ENCODE measurements at places on chromosomes 7 and 10.

DNA sequence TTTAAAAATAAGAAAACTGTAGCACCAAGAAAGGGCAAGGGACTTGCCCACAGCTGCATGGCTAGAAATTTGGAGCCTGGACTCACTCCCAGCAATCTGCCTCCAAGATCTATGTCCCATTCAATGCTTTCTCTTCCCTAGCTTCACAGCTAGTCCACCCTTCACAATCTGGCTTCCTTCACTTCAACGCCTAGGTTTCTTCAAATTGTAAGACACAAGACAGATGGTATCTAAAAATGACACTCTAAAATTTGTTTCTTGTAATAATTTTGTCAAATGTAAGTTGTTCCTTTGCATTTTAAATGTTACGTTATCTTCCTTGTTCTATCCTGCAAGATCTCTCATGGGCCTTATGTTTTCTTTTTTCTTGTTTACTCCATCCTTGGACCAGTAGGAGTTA, 48.6 kb downstream of the CTTNBP2 start:
- no peak for DNase-seq

GRCh38 chr7:16627236-16627635, 18.3 kb downstream of the ANKMY2 start:
- DNase-seq, result peak; percentile 49

- DNase-seq, result no peak
Observed at GRCh38 chr7:100971111-100972001, 2.0 kb downstream of the MUC12 start.

GRCh38 chr7:27804139-27804538, 64.2 kb downstream of the TAX1BP1 start:
- peak; percentile 40 for DNase-seq

DNA sequence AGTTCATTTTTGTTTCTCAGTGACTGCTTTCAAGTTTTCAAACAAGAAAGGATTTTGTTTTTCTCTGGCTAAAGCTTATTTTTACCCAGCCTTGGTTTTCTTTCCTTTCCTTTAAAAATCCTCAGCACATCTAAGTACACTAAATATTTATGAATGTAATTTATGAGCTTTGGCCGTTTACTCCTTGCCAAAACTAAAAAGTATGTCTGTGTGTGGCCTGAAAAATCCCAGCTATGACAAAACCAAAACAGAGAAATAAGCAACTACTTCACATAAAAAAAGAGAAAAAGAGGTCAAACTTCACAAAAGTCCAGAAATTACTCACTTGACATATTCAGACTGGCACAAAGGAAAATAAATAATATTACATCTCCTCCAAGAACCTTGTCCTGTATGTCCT, 365.1 kb upstream of the NFE2L3 start:
- DNase-seq, result no peak

- DNase-seq, result no peak
Observed at GRCh38 chr7:6650521-6651011, 13.4 kb downstream of the ZNF316 start.

DNA sequence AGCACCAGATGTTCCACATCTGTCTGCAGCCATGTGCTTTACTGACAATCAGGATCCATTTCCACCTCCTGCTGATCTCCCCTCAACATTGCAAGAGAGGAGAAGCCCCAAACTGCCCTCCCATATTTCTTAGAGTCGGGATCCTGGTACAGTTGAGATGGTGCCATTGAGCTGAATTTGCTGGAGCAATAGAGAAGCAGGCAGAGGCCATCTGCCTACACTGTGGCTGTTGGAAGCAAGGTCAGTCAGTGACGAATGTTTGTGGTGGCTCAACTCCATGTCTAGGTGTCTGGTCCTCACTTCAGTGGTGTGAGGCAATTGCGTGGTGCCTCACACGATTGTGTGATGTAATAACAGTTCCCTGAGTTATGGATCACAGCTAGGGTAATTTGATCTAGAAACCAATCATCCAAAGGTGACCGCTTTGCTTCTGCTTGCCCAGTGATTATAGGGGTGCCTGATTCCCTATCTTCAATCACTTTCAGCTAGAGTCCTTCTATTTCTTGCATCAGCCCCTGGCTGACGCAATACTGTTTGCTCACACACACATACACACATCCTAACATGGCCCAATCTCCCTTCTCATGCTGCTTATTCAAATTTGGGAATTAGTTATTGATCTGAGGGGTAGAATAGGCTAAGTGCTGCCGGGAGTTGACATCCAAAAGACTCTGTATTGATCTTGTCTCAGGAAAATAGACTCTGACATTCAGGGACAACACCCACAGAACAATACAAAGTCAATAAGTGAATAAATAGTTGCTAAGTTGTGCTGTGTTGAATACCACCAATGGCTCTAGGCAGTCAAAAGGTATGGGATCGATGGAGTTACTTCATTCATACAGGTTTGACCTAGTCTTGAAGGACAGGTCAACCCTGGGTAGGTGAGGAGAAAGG, 46.1 kb upstream of the SLC35B4 start:
- DNase-seq, result peak; percentile 67

GRCh38 chr10:78935697-78936407, 132.9 kb upstream of the ZMIZ1 start:
- DNase-seq, result no peak
